Right ventricle myocardium superior (tissue), 1 donor: ENCODE measurements at places on chromosomes 2 and 18.

- DNase-seq: no peak
These were observed 136.2 kb downstream of the NFATC1 start for GRCh38 chr18:79531926-79532312.

DNA sequence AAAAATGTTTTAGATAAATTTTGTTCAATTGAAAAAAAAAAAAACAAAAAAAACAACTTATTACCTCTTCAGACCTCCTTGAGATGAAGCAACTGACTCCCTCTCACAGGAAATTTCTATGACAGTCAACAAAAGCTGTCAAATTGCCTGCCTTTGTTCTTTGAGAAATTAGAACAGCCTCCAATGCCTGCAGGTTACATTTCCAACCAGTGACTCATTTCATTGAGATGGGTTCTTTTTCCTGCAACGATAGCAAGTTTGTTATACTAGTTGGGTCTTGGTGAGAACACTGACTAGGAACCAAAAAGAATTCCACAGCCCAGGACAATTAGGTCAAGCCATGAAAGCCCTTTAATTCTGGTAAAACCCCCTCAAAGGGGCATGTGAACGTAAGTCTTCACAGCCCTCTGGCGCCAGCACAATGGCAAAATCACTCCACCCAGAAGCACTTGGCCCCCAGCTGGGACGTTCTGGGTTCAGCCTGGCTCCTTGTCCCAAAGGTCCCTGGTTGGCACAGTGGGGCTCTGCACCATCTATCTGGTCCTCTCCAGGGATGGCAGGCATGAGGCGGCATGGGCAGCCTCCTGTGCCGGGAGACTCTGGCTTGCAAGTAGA is 87.0 kb downstream of the SPP2 start:
- DNase-seq: no peak

DNA sequence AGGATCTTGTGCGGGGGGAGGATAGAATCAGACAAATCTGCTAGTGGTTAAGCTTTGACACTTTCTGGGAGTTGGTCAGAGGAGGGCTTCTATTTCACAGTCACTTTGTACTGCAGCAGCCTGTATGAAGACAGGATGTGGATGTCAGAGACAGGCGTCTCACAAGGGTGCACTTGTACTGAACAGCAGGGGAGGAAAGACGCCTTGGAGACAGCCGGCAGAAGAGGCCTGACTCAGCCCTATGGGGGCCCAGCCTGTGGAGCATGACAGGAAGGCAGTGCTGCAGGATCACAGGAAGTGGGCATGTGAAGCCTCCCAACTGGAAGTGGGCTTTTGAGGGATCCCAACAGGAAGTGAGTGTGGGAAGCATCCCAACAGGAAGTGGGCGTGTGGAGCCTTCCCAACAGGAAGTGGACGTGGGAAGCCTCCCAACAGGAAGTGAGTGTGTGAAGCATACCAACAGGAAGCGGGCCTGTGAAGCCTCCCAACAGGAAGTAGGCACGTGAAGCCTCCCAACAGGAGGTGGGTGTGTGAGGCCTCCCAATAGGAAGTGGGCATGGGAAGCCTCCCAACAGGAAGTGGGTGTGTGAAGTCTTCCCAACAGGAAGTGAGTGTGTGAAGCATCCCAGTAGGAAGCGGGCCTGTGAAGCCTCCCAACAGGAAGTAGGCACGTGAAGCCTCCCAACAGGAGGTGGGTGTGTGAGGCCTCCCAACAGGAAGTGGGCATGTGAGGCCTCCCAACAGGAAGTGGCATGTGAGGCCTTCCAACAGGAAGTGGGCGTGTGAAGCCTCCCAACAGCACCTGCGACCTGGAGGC is 212.3 kb downstream of the SNTG2 start:
- no peak for DNase-seq

DNA sequence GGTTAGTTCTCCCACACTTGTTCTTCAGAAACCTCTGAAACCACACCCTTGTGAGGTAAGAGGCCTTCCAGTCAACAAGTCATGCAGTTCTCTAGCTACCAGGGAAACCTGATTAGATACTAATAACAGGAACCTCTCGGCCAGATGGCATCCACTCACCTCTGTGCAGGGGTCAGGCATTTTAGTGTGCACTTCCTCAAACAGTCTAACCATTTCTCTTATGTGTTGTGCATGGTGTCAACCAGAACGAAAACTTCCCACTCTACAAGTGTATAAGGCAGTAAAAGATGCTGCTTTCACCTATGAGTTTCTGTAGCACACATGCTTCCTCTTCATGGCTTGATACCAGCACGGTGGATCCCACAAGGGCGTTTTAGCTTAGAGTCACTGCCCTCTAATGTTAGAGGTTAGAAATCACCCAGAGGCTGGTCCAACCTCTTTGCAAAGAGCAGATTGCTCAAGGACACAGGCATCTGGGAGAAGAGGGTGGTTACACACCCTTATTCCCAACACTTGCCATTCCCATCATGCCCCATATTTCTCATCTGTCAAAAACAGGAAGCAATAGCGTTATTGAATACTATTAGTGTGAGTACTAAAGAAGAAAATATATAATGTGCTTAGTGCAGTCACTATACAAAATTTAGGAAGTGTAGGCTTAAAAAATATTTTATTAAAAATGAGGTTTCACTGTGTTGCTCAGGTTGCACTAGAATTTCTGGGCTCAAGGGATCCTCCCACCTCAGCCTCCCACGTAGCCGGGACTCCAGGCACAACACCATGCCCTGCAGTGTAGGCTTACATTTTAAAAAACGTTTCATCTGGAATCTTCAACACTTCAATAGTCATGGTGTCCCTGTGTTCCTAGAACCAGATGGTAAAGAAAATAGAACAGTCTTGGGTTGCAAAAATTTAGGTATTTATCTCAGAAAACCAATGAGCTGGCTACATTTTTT is 34.5 kb upstream of the RAB31 start:
- DNase-seq: no peak

DNA sequence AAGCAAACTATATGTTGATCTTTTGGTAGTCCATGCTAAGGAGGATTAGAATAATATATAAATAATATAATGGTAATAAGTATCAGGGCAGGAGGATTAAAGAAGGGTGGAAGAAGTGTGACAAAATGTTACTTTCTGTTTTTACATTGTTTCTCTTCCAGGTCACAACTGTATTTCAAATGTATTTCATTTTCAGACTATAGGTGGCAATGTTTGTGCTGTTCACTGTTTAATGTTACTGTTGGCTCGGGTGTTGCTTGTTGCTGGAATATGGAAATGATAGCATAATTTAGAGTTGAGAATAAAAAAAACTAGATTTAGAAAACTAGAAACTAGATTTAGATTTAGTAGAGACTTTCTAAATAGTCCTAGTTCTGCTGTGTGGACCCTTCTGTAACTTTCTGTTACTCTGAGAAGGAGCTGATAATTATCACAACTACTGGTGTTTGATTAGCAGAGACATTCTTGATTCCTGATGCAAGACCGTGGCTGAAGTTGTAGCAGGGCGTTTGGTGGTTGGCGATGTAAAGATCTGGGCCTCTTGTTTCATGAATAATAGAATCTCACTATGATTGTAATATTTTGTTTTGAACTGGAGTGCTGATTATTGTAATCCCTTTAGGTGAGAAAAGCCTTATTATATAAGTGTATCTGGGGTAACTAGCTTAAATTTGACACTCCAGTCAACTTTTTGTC is 7.9 kb downstream of the NEDD4L start:
- no peak for DNase-seq

- DNase-seq: no peak
These were observed 258.5 kb downstream of the KCNS3 start for GRCh38 chr2:18136881-18137475.

GRCh38 chr2:239400596-239401066 is at the start of gene HDAC4:
Gene HDAC4 (minus strand): TSS chr2:239401020. CDS start chr2:239352699, 48,321 bp downstream.
- no peak for DNase-seq

GRCh38 chr2:187646556-187646955 is 92.3 kb upstream of the TFPI start:
- no peak for DNase-seq

- no peak for DNase-seq
These were observed 352.8 kb downstream of the THSD7B start for GRCh38 chr2:137118140-137118539.

DNA sequence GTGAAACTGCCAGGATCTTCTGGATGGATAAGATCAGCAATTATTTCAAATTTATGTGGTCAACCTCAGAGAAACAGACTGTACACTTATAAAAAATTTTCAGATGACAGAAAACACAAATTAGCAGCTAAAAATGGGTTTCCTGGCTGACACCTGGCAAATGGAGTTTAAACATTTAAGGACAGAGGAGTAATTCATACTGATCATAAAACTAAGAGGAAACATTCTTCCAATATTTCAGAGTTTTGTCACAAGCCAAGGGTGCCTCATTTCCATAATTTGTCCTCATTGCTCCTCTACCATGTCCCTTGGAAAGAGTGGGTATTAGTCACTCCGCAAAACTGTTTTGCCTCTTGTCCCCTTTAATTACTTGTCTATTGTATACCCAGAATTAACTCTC is 70.2 kb downstream of the TMEFF2 start:
- no peak for DNase-seq
